ENCODE measurements at places on chromosomes 5 and 9.

DNA sequence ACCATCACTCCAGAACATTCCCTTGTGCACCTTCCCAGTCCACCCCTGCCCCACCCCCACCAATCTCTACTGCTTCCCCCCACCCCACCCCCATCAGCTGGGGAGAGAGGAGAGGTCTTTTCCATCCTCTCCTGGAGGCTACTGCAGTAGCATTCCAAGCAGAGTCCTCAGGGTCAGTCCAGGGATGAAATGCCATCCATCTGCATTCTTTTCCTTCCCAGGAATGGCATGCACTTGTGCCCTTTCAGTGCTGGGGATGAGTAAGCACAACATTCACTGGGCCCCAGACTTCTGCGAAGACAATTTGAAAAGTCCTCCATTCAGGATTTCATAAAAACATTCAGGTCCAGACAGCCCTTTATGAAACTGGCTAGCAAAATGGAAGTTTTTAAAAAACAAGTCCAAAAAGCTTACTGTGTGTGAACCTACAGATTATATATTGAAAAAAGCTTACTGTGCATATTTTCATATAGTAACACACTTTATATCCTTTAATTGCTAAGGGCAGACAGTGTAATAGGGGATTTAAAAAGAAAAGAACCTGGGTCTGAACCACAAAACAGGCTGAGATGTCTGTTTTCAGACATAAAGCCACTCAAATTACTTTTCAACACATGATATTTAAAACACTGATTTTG lies 50.0 kb upstream of the GOLPH3 start:
- DNase-seq: no peak

DNA sequence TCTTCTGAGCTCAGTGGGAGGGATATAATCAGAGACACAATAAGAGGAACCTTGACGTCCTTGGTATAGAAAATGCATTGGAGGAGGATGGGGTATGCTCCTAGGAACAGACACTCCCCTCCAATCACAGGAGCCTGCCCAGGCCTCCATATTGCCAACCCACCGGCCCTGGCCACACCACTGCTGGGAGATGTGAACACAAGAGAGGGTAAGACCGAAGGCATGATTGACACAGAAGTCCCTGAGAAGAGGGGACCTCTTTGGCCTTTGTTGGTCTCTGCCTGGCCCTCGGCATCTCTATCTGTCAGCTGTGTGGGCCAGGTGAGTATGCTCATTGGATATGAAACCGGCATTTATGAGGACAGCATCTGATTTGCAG lies 62.0 kb downstream of the CRB2 start:
- no peak for DNase-seq

DNA sequence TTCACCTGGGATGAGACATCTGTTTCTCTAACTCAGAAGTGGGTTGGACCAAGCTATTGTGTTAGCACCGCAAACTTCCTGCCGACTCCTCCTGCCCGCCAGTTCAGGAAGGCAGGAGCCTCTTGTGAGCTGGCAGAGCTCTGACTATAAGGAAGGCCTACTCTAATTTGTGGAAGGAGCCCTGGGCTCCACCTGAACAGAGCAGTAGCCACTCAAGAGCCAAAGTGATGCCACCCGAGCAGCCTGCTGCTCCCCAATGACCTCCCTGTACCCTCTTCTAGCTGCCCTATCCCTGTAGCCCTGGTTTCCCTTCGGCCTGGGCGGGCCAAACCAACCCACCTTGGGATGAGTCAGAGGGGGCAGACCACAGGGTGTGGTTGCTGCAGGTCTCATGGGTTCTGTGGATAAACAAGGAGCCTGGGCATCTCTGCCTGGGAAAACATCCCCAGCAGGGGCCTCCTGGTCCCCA lies 81.6 kb downstream of the PSD2 start:
- no peak for DNase-seq

GRCh38 chr5:74367934-74368333 lies 272.6 kb downstream of the ENC1 start:
- no peak for DNase-seq

GRCh38 chr5:171841984-171842776 lies 56.6 kb downstream of the SMIM23 start:
- DNase-seq: no peak

- DNase-seq: no peak
These were observed 101.3 kb downstream of the GADD45G start for GRCh38 chr9:89706086-89706485.

DNA sequence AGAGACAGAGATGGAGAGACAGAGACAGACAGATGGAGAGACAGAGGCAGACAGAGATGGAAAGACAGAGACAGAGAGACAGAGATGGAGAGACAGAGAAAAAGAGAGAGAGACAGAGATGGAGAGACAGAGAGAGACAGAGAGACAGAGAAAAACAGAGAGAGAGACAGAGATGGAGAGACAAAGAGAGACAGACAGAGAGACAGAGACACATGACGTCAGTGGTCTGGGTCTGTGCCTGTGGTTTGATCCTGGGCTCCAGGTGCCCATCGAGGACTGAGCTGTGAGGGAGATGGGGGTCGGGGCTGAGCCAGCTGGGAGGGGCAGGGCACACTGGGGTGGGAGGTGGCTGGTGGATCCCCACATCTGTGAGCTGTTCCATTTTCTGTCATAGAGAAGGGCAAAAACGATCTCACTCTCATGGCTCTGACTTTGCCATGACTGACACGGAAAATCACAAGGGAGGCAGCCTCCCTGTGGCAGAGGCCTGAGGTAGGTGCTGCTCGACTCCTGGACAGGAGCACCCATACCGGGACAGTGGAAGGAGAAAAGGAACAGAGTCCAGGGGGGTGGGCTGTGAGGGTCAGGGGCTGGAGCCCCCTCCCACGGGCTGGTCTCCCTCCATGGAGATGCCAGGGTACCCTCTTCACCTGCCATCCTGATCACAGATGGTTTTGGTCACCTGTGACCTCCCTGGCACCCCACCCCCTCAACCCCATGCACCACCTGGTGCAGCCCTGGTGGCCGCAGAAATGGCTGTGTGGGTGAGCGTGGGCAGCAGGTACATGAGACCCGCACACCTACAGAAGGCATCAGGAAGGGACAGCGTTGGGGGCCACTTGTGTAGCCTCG lies 28.8 kb downstream of the GLT6D1 start:
- no peak for DNase-seq

DNA sequence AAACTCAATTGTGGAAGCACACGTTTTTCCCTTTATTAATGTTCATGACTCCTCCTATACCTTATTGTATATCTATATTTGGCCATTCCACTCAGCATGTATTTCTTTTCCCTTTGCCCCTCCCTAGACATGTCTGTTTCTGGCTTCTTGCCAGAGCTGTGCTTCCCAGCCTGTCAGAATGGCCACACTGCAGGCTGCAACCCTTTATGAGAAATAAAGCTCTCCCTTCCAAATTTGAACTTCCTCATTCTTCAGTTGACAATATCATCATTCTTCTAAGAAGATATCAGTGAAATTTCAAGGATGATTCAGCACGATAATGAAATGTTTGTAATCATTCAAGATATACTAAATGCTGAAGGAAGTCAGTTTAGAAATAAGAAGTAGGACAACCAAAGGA lies 107.6 kb upstream of the PRSS3 start:
- DNase-seq: no peak

GRCh38 chr9:114345493-114346065 lies 15.9 kb downstream of the ORM2 start:
- DNase-seq: no peak

GRCh38 chr5:138962614-138963370 lies 87.7 kb upstream of the LRRTM2 start:
- DNase-seq: no peak

DNA sequence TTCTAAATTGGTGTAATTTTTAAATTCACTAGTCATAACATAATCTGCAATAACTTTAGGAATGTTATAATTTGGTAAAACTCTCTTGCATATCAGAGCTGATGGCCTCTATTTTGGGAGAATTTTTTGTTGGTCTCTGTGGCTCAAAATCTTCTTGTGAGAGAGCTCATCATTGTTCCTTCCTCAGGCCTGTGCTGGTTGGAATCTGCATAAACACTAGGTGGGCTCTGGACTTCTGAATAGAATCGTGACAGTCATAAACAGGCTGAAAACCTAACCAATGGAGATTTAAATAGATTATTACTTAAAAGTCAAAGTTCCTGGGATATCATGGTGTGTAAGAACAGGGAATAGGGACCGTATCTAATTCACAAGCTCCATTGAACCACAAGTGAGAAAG lies 1129.6 kb downstream of the CDH12 start:
- no peak for DNase-seq

- DNase-seq: no peak
These were observed 42.5 kb upstream of the GADD45G start for GRCh38 chr9:89562186-89562814.

DNA sequence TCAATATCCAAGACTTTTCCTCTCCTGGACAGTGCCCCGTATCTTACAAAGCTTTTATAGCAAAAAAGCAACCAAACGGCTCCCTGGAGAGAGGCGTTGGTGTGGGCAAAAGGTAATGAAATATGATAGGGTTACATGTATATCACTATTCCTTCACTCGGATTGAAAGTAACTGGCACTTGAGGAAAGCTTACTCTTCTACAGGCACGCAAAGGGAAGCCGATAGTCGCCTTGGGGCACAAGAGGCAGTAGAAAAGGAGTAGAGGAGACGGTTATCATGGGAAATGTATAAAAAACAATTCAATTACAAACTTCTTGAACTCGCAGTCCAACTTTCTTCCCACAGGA lies 1.1 kb downstream of the DIAPH1 start:
- DNase-seq: no peak

- DNase-seq: no peak
These were observed 62.2 kb downstream of the COX7C start for GRCh38 chr5:86679949-86680348.

DNA sequence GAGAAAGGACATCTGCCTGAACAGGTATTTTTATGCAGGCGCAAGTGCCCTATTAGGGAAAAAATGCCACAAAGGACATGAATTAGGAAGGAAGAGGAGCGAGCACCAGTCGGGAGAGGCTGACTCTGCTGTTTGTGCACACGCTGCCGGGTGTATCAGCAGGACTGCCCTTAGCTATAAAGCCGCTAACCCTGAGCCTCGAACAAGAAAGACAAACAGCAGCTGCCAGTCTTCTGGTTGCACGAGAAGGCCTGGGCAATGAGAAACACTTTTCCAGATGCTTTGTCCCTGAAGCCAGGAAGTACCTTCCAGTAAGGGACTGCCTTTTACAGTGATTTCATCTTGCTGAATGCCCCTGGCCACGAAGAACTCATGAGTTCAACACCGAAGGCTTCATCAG lies 12.6 kb downstream of the QSOX2 start:
- DNase-seq: no peak

DNA sequence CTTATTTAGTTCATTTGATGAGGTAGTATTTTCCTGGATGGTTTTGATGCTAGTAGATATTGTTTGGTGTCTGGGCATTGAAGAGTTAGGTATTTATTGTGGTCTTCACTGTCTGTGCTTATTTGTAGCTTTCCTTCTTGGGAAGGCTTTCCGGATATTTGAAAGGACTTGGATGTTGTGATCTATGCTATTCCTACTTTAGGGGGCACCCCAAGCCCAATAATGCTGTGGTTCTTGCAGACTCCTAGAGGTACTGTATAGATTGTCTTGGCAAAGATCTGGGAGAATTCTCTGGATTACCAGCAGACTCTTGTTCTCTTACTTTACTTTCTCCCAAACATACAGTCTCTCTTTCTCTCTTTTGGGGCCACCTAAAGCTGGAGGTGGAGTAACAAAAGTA lies 315.7 kb downstream of the MAT2B start:
- DNase-seq: no peak

DNA sequence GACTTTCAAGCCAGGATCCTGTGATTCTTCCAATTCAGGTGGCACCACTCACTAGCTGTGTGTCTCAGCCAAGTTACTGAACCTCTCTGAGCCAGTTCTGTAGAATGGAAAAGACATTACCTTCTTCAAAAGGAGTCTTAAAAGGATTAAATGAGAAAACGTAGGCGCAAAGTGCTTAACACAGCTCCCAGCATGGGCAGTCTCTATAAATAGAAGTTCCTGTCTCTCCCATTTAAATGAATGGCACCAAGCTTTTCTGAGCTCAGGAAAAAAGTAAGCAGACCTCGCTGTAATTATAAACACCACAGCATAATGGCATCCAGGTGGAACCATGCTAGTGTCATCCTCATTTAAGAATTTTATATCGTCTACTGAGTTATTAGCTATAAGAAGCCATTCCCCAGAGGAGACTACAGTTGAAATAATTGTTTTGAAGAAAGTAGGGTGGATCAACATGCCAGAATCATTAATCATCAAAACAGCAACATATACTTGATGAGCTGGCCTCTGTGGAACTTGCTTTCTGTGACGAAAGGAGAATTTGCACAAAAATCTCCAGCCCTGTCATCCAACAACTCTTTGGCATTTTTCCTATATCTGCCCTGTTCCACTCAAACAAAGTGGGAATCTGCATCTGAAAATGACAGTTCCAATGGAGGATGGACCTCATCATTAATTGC lies 188.9 kb downstream of the SPOCK1 start:
- no peak for DNase-seq

DNA sequence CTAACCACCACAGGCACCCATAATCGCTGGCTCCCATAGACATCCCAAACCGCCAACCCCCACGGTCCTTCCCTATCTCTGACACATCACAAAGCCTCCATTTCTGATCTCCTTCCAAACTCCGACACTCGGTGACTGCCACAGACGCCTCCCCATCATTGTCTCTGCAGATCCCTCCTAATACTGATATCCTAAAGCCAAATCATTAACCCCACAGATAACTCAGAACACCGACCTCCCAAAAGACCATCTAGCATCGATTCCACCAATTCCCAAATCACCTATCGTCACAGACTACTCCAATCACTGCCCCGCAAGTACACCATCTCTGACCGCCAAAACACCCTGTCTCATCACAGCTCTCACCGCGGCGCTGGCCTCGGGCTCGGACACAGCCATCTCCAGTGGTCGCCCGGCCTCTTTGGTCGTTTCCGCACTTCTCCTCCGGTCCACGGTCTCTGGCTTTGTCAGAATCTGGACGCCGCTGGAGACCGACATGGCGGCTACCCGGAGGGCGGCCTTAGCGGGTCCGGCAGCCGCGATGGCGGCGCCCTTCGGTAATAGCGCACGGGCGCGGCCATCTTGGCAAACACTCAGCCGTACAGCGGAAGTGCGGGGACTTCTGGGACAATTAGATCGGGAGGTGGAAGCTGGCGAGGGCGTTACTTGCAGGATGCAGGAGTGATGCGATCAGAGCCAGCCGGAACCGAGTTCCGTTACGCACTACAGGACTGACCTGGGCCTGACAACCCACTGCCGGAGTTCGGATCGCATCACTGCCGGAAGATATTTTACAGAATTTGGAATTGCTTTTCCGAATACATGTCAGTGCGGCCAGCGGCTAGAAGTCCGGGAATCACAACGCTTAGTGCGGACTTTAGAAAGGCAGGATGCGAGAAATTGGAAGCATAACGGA lies at the start of gene ZFP37:
TSS of gene ZFP37 (minus strand) at position 534 of the 916 bp plus-strand sequence. CDS start at position 498, 36 bp downstream.
- DNase-seq: no peak

- DNase-seq: no peak
These were observed 37.6 kb downstream of the MAST4 start for GRCh38 chr5:66633754-66634153.

GRCh38 chr9:93976973-93977372 lies 21.8 kb upstream of the BARX1 start:
- DNase-seq: no peak

GRCh38 chr5:16668194-16668593 lies 51.4 kb upstream of the RETREG1 start:
- no peak for DNase-seq

GRCh38 chr5:169583101-169583423 lies 511 bp upstream of the SPDL1 start:
- no peak for DNase-seq

Measured in NCI-H1694 (cell line).